Lung (tissue), 17 donors: ENCODE measurements at places on chromosomes 1 and 21. TPM values are rescaled to one million over a fixed set of nuclear protein-coding genes. Genes with fewer than 3 reads are reported as not detected.
A peak's percentile ranks its signal among the peaks of the same experiment; 100 is the strongest.

DNA sequence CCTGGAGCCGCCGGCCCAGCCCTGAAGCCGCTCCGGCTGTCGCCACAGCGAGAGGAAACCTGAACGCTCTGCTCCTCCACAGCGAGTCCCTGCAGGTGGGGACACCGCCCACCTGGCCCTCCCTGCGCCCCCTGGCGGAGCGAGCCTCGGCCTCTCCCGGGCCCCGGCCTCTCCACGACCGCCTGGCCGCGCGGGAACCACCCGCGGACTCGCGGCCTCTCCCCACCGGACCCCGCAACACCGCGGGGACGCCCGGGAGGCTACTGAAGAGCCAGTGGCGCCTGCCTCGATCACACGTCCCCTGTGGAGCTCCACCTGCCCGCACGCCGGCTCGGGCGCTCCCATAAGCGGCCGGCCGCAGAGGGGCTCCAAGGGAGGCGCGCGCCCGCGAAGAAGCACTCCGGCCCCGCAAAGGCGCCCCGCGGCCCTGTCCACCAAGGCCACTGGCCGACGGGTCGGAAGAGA, 109.6 kb downstream of the KCNN3 start:
- peak; percentile 62 for DNase-seq

- DNase-seq: no peak
Measured at GRCh38 chr1:207923121-207923520, 12.2 kb upstream of the CD34 start.

IFI16 gene
- total RNA-seq: 86.3 TPM

DNA sequence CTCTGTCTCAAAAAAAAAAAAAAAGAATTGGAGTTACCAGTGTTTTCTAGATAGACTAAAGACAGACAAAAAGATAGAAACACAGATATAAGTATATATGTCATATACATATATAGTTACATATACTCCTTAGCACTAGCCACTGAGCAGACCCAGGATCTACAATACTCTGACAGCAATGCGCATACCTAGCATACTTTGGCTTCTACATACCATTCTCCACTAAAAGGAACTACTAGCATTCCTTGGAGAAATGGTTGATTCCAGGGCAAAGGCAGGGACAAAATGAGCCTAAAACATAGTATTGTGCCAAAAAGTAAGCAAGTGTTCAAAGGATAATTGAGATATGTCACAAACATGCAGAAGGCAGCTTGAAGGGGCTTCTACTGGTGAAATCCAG, 22.7 kb downstream of the SYNJ1 start:
- no peak for DNase-seq

GRCh38 chr1:93095804-93096585, 16.9 kb downstream of the MTF2 start:
- DNase-seq: no peak

- no peak for DNase-seq
Measured at GRCh38 chr21:42193721-42194120, 25.2 kb upstream of the ABCG1 start.

DNA sequence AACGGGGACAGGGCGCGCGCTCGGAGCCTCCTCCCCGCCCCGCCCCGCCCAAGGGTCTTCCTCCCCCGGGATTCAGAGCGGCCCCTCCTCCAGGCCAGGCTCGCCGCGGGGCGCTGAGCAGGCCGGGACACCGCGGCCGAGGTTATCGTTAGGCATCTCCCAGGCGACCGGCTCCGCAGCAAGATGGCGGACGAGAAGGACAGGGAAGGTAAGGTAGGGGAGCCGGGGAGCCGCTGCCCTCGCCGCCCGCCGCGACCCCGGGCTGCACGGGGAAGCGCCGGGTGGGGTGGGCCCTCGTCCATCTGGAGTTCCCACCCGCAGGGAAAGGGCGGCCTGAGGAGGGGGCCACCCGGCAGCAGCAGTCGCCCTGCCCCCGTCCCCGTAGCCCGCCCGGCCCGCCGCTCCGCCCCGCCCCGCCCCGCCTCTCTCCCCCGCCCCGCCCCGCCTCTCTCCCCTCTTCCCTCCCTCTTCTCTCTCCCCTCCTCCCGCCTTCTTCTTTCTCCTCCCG, 105.9 kb upstream of the HNRNPU start:
- DNase-seq: no peak

- no peak for DNase-seq
Measured at GRCh38 chr21:25281134-25281533, 326.1 kb downstream of the MRPL39 start.
